ENCODE measurements at places on chromosomes 13 and 19.

- no peak for DNase-seq
- no peaks in the 10 kb centered on the region for H3K4me1 ChIP-seq
- peaks cover 21% of the 10 kb centered on the region for H3K27me3 ChIP-seq
- no peaks in the 10 kb centered on the region for H3K36me3 ChIP-seq
- H3K27ac ChIP-seq: no peak overlapping the region
- H3K4me3 ChIP-seq: no peak overlapping the region
These were observed 8.1 kb upstream of the C5AR2 start for GRCh38 chr19:47323872-47324271.

- H3K27ac ChIP-seq: no peak overlapping the region
- no peak for DNase-seq
- H3K4me1 ChIP-seq: peaks cover 1% of the 10 kb centered on the region
- H3K27me3 ChIP-seq: peaks cover 66% of the 10 kb centered on the region
- H3K36me3 ChIP-seq: no peaks in the 10 kb centered on the region
These were observed 35.3 kb downstream of the SOX1 start for GRCh38 chr13:112102243-112102642.

DNA sequence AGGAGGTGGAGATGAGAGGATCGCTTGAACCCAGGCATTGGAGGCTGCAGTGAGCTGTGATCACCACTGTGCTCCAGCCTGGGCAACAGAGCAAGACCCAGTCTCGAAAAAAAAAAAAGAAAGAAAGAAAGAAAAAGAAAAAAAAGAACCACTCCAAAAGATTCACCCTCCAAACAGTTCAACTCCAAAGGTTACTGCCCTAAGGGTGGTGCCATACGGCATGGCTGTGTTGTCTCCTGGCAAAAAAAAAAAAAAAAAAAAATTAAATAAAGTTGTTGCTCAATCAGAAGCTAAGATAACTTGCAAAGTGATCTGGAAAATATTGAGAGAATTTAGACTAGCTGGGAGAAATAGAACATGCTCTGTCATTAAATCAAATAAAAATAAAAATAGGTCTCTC lies 79.5 kb downstream of the KCTD15 start:
- no peaks in the 10 kb centered on the region for H3K4me1 ChIP-seq
- H3K27ac ChIP-seq: no peak overlapping the region
- peaks cover 9% of the 10 kb centered on the region for H3K27me3 ChIP-seq
- DNase-seq: no peak
- no peaks in the 10 kb centered on the region for H3K36me3 ChIP-seq

DNA sequence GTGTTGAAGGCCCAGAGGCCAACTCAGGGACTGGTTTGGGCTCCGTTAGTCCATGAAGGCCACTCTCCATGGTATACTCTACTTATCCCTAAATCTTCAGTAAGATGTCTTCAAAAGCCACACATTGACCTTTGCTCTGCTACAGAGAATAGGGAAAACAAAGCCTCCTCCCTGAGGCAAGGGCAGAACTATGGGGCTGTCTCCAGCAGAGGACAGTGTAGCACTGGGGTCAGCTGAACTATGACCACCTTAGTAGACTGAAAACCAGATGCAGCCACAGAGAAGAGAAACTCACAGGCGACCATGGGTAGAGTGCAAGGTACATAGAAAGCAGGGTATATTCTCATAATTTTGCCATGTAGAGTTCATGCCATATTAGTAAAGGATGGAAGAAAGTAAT lies 587.4 kb downstream of the LMO7 start:
- H3K4me1 ChIP-seq: no peaks in the 10 kb centered on the region
- H3K4me3 ChIP-seq: no peak overlapping the region
- H3K27me3 ChIP-seq: no peaks in the 10 kb centered on the region
- no peak for DNase-seq
- H3K27ac ChIP-seq: no peak overlapping the region
- H3K36me3 ChIP-seq: no peaks in the 10 kb centered on the region

- no peak for DNase-seq
- H3K27me3 ChIP-seq: no peaks in the 10 kb centered on the region
- no peak overlapping the region for H3K4me3 ChIP-seq
These were observed 1082.6 kb downstream of the EFNB2 start for GRCh38 chr13:105452895-105453294.

GRCh38 chr19:48539503-48540096 lies 12.4 kb upstream of the SULT2B1 start:
- H3K4me3 ChIP-seq: no peak overlapping the region
- no peaks in the 10 kb centered on the region for H3K27me3 ChIP-seq
- no peak overlapping the region for H3K27ac ChIP-seq
- no peaks in the 10 kb centered on the region for H3K36me3 ChIP-seq

DNA sequence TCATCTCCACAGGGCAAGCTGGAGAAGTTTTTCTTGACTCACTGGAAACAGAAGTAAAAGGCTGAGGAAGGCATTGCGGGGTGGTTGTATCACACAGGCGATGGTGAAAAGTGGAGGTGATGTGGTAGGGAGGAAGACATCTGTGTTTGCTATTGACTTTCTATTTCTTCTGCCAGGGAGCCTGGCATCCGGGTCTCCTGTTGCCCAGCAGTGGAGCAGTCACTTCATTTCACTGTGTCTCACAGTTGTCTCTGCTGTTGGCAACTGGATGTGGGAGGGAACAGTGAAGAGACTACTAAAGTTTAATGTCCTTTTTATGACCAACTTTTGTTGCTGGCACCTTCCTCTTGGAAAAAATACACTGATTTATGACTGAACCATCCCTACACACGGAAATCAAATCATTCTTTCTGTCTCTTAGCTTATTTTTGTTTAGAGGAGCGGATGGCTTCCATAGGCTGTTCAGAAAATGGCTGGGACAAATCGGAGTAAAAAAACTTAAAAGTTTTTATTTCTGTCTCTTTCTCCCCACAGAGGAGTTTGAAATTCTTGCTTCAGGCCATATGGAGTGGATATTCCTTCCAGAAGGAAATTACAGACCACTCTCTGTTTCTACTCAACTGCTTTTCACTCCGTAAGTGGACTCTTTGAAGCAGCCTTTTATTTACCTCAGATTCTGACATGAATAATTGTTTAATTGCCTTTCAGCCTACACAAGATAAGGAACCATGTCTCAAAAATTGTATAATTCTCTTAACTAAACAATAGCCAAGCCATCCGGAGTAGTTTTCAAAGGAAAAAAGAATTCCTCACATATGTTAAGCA lies 23.8 kb upstream of the MEDAG start:
- no peak overlapping the region for H3K27ac ChIP-seq
- H3K27me3 ChIP-seq: peaks cover 12% of the 10 kb centered on the region
- DNase-seq: no peak
- H3K36me3 ChIP-seq: no peaks in the 10 kb centered on the region
- no peak overlapping the region for H3K4me3 ChIP-seq
- peaks cover 16% of the 10 kb centered on the region for H3K4me1 ChIP-seq
